ENCODE measurements at places on chromosomes 13 and 19. TPM values are rescaled to one million over a fixed set of nuclear protein-coding genes. Genes with fewer than 3 reads are reported as not detected.

- DNase-seq: no peak
These were observed 121.8 kb downstream of the URI1 start for GRCh38 chr19:30063650-30064347.

- no peak for DNase-seq
These were observed 14.4 kb downstream of the AMER2 start for GRCh38 chr13:25157681-25158080.

- no peak for DNase-seq
These were observed 193.0 kb upstream of the NBEA start for GRCh38 chr13:34749046-34749445.

DNA sequence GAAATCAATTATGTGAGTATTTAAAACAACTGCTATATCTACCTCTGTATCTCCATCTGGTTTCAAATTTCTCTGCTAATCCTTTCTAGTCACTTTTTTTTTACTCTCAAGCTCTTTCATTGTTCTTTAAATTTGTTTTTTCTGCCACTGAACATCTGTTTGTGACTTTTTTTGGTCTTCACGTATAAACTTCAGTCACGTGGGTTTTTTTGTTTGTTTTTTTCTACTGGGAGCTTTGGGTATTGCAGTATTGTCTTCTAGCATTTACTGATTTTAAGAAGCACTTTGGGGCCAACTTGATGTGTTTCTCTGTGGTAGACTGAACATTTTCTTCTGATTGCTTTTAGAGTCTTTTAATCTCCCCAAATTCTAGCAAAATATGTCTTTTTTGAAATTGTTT, 262.6 kb upstream of the RXFP2 start:
- DNase-seq: no peak

DNA sequence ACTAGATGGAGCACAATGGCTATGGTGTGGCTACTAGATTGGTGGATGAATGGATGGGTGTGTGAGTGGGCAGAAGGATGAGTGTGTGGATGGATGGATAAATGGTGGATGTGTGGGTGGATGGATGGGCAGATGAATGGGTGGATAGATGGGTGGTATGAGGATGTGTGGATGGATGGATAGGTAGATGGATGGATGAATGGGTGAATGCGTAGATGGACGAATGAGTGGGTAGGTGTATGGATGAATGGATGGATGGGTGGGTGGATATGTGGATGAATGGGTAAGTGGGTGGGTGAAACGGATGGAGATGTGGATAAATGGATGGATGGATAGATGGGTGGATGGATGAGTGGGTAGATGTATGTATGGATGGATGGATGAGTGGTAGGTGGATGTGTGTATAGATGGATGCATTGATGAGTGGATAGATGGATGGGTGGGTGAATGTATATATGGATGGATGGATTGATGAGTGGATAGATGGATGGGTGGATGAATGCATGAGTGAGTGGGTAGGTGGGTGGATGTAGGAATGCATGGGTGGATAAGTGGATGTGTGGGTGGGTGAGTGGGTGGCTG, 114.2 kb downstream of the TEX29 start:
- no peak for DNase-seq

DNA sequence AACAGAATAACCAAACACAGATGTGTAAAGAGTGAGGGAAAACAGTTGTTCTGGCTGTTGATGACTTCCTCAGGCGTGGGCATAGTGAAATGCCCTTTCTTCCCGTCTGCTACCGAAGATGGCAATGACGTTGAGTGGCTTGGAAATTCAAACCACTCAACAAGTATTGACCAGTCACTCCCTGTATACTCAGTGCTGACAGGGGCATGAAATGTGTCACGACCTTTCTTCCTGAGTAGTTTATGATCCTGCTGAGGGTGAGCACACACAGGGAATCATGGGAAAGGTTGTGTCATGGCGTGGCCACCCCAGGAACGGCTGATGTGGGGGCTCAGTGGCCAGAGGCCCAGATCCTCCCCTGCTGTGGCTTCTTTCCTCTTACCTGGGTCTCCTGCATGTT, 87.8 kb upstream of the C1QTNF9B start:
- DNase-seq: no peak

DNA sequence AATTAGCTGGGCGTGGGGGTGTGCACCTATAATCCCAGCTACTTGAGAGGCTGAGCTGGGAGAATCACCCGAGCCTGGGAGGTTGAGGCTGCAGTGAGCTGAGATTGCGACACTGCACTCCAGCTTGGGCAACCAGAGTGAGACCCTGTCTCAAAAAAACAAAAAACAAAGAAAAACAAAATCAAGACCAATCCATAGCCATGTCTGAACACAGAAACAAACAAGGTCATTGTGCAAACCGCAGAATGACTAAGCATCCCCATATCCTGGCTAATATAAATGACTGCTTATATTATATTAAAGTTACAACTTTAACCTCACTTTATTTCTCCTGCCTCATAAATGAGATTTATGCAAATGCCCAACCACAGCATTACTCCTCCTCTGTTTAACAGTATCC, 2.3 kb upstream of the LYPD3 start:
- DNase-seq: no peak

DNA sequence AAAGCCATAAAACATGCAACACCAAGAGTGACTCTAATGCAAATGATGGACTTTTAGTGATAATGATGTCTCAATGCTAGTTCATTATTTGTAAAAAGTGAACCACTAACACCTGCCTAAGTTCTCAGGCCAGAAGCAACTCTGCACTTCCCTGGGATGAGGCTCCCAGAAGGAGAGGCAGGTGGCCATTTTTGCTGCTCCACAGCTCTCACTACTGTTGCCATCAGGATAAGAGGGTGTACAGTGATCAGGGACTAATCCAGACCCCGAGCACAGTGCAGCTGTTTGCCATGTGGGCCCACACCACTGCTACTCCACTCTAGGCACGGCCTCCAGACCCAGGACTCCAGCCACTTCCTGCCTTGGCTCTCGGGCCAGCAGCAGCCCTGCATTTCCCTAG, 828.3 kb upstream of the MIR17HG start:
- DNase-seq: no peak

DNA sequence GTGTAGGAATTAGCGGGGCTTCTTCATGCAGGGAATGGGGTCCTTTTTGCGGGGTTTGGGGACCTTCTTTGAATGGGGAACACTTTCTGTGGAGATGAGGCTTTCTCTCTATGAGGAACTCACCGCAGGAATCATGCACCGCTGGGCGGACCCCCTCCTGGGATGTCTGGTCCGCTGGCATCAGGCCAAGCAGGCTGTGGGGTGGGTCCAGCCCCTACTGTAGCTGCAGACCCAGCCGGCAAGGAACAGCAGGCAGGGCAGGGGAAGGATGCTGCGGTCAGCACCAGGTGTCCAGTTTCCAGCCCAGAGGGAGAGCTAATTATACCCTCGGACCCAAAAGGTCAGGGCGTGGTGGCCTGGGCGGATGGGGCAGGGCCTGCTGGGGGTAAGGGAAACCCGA, 1.8 kb downstream of the MYBPC2 start:
- no peak for DNase-seq

DNA sequence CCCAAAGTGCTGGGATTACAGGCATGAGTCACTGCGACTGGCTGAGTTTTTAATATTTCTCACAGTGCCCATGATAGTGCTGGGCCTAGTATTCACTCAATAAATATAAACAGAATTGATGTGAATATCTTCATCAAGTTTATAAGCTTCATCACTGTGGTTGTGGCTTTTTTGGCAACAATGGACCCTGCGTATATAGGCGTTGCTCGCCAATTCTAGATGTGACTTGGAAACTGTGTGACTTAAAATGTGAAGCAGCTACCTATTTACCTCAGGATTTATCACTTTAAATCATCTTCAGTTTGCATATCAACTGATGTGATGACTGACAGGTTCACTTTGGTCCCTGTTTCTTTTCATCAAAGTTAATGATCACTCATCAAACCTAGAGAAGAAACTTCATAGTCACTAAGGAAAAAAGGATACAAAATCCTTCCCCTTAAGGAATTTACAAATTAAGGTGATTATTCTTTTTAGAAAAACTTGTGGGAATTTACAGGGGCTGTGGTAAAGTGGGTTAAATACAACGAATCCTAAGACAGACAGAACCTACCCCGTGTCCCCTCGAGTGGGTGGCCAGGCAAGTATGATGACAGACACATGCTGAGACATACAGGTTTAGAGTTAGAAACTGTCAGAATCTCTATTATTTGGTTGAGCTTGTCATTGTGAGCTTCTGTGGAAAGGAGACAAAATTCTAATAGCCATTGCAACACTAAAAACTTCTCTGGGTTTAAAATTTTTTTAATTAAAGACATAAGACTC, 101.3 kb downstream of the AKAP11 start:
- no peak for DNase-seq

GRCh38 chr13:95176611-95177259, 124.5 kb downstream of the ABCC4 start:
- no peak for DNase-seq

The RFX2 gene
- 13.1 TPM for polyA plus RNA-seq

The PROZ gene
- 1.0 TPM for polyA plus RNA-seq

The CDC42EP5 gene
- polyA plus RNA-seq: 161 TPM

The MAMSTR gene
- polyA plus RNA-seq: 4.1 TPM

The GAPDHS gene
- not detected for polyA plus RNA-seq
